Activated CD4-positive, alpha-beta T cell treated with anti-CD3 and anti-CD28 coated beads, Interleukin-2, amount 10 ng/mL, durations not matched to agents 24 days and 14 days (primary cell): ENCODE measurements at places on chromosomes 11 and 22. TPM values are rescaled to one million over a fixed set of nuclear protein-coding genes. Genes with fewer than 3 reads are reported as not detected.
A peak's percentile ranks its signal among the peaks of the same experiment; 100 is the strongest.

MYBPC3 gene
- total RNA-seq, result not detected in 2 replicates

USP47 gene
- total RNA-seq, result 51.9 and 54.0 TPM in 2 replicates

SERHL2 gene
- 2.2 and 2.3 TPM in 2 replicates for total RNA-seq

TRPC6 gene
- not detected in 2 replicates for total RNA-seq

MMP11 gene
- total RNA-seq, result 0.50 and 0.70 TPM in 2 replicates

DNA sequence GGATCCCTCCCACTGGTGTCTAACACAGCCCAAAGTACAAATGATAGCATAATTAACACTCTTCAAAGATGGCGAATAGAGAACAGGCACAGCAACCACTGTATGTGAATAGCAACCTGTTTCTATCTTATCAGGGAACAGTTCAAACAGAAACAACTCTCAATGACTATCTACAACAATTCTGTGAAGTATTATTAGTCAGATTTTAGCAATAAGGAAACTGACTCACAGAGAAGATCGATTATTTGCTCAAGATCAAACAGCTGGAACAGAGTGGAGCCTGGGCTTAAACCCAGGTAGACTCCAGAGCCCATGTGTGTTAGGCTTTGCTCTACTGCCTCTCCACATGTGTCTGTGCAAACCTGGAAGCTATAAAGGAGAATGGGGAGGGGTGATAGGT is 88.7 kb downstream of the C11orf58 start:
- H3K4me3 ChIP-seq, result no peak overlapping the region
- no peak overlapping the region for H3K27ac ChIP-seq
- H3K4me1 ChIP-seq, result peaks cover 4% of the 10 kb centered on the region
- H3K36me3 ChIP-seq, result peaks cover 7% of the 10 kb centered on the region

DNA sequence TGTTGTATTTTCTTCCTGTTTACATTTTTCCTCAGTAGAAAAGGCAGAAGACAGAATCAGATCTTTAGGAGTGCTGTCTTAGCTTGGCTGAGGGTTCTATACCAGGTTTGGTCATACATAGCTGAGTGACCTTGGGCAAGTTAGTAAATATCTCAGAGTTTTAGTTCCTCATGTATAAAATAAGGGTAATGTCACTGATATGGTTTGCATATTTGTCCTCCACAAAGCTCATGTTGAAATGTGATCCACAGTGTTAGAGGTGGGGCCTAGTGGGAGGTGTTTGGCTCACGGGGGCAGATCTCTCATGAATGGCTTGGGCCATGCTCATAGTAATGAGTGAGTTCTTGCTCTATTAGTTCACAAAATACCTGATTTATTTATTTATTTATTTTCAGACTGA is 7.5 kb upstream of the HTR3A start:
- no peaks in the 10 kb centered on the region for H3K4me1 ChIP-seq
- no peaks in the 10 kb centered on the region for H3K36me3 ChIP-seq
- DNase-seq, result no peak
- no peak overlapping the region for H3K27ac ChIP-seq

- H3K27me3 ChIP-seq, result no peaks in the 10 kb centered on the region
- H3K27ac ChIP-seq, result peak overlapping the region; percentile 95
- no peak for DNase-seq
- H3K4me1 ChIP-seq, result peaks cover 89% of the 10 kb centered on the region
- peaks cover 87% of the 10 kb centered on the region for H3K36me3 ChIP-seq
Measured at GRCh38 chr11:44571871-44572270, 6.4 kb downstream of the CD82 start.

GRCh38 chr22:33519071-33519973 is 401.0 kb downstream of the LARGE1 start:
- H3K4me3 ChIP-seq, result no peak overlapping the region
- H3K36me3 ChIP-seq, result no peaks in the 10 kb centered on the region
- H3K4me1 ChIP-seq, result no peaks in the 10 kb centered on the region
- no peaks in the 10 kb centered on the region for H3K27me3 ChIP-seq
